ELR (cell line): ENCODE measurements at places on chromosomes 12 and 14.

DNA sequence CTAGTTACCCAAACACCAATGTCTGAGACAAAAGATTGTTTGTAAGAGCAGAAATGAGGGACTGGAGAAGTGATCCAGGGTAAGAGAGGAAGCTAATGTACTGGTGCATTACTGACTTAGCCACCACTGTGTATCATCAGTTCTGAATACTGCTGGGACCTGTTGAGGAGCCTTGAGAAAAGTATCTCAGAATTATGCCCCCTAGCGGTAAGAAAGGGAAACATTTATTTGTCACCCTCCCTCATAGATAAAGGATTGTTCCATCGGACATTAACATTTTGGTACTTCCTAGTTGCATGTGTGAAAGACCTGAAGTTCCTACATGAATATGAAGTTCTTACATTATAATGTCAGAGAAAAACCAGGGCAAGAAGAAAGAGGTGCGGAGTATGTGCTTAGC is 612.5 kb downstream of the FSCB start:
- peak; percentile 10 for DNase-seq

- DNase-seq: peak; percentile 95
Observed at GRCh38 chr12:107411792-107412535, 273.6 kb upstream of the PWP1 start.

- DNase-seq: no peak
Observed at GRCh38 chr14:103195828-103196615, 72.8 kb downstream of the TNFAIP2 start.

GRCh38 chr12:123449856-123450255 is 8.1 kb upstream of the SNRNP35 start:
- DNase-seq: no peak

DNA sequence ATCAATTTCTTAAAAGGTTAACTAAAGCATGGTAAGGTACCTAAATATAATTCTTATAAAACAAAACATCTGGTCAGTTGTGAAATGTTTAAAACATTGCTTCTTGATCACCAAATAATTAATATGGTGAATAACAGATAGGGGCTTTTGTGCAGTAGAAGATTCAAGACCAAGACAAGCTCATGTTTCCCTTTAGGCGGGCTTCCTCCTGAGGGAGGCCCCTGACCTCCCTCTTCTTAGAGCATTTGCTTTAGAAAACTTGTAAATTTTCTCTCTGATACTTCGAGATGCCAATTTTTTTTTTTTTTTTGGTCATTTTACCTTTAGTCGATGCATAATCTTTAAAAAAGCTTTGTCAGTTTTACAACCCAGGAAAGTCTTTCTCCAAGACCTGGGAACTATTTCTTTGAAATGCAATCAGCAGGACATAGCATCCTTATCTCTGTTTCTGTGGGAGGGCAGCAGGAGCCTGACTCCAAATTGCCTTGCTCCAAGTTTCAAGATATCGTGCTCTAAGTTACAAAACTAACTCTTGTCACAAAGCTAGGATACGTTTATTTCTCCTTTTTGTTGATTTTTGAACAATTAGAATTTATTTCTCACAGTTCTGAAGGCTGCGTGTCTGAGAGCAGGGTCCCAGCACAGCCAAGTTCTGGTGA is 66.6 kb upstream of the BICD1 start:
- no peak for DNase-seq

GRCh38 chr12:93223440-93224426 is 154.0 kb upstream of the NUDT4 start:
- DNase-seq: no peak

DNA sequence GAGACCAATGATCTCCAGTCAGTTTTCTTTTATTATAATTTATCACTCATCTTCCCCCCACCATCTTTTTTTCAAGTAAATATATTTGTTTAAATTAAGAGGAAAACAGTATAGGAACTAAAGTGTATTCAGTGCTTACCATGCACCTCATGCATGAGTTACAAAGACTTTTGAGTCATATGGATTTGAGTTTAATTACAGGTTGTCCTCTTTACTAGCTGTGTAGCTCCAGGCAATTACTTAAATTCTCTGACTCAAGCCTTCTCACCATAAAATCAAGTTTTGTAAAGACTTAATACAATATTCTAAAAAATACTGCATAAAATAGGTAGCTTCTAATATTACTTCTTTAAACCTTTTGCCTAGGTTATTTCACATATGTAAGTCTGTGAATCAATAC is 251.3 kb downstream of the SLC16A7 start:
- DNase-seq: no peak

DNA sequence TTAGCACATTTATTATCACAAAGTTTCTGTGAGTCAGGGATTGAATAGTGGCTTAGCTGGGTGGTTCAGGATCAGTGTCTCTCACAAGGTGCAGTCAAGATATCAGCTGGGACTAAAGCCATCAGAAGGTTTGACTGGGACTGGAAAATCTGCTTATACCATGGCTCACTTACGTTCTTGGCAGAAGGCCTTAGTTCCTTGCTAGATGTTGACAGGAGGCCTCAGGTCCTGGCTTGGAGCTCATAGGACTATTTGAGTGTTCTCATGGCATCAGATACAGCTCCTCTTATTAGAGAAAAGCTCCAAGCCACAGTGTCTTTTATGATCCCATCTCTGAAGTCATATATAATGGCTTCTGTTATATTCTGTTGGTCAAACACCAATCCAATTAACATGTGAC is 127.3 kb downstream of the SLC6A15 start:
- no peak for DNase-seq

DNA sequence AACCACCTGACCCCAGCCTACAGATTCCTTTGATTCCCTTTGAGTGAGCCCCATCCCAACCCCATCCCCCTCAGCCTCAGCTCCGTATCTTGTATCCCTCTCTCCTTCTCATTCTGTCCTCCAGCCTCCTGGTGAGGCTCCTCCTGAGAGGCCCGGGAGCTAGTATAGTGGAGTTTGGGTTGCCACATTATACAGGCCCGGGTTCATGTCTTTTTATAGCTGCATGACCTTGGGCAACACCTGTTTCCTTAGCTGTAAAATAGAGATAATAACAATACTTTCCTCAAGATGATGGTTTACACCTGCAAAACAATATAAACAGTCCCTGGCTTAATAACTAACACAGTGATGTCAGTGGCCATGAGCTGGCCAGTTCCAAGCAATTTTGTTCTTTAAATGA is 89.8 kb downstream of the STAB2 start:
- no peak for DNase-seq

GRCh38 chr12:2792671-2793500 is 1.9 kb upstream of the FKBP4 start:
- no peak for DNase-seq
